ENCODE measurements at places on chromosomes 2 and 18. TPM values are rescaled to one million over a fixed set of nuclear protein-coding genes. Genes with fewer than 3 reads are reported as not detected.

SIX3 gene
- 0.21 TPM for total RNA-seq

TTN gene
- 7.0 TPM for total RNA-seq

GKN1 gene
- total RNA-seq = not detected

ORC4 gene
- total RNA-seq = 26.8 TPM

GALNT13 gene
- total RNA-seq = not detected

RAB6C gene
- total RNA-seq = not detected

SDC1 gene
- total RNA-seq = 0.42 TPM

MCM6 gene
- total RNA-seq = 130 TPM

LRRTM1 gene
- total RNA-seq = not detected

PLGLB1 gene
- 4.4 TPM for total RNA-seq

CAVIN2 gene
- total RNA-seq = not detected

PIEZO2 gene
- not detected for total RNA-seq

SS18 gene
- total RNA-seq = 60.8 TPM

ADRA2B gene
- 0.09 TPM for total RNA-seq

SRD5A2 gene
- not detected for total RNA-seq

ANO7 gene
- total RNA-seq = 0.53 TPM
